ENCODE measurements at places on chromosomes 7 and 10.
A peak's percentile ranks its signal among the peaks of the same experiment; 100 is the strongest.

DNA sequence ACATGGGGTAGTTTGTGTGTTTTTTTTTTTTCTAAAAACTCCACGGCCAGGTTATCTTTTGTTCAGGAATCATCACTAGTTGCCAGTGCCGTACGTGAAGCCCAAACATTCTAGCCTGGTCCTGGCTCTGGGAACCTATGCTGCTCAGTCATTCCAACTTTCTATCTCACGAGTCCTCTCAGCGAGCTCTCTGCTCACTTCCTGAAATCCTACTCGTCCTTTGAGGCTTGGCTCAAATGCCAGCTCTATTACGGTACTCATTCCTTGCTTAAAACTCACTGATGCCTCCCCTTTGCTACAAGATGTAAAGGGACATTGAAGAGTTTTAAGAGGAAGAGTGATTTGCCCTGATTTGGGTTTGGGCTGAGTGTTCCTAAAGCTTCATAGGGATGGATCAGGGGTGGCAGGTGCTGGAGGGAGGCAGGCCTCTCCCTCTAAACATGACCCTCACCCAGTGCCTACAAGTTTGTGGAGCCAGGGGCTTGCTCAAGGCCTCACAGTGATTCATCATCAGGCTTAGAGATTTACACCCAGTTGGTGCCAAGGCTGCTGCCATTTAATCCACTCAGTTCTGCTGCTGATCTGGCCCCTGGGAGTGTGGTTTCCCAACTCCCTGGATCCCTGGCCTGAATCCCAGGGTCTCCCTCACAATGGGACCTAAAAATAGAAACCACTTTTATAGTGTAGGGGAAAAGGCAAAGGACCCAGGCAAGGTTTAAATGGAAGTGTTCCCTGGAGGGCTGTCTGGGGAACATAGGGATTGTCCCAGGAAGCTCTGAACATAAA, 46.1 kb upstream of the R3HCC1L start:
- DNase-seq, result no peak

GRCh38 chr10:102457591-102458150, 6.3 kb upstream of the C10orf95 start:
- DNase-seq, result no peak

- DNase-seq, result no peak
These were observed 108.4 kb upstream of the AGK start for GRCh38 chr7:141442781-141443180.

- DNase-seq, result no peak
These were observed 72.7 kb downstream of the ELFN1 start for GRCh38 chr7:1742555-1743303.

GRCh38 chr10:122290334-122290733, 19.2 kb downstream of the BTBD16 start:
- DNase-seq, result no peak

DNA sequence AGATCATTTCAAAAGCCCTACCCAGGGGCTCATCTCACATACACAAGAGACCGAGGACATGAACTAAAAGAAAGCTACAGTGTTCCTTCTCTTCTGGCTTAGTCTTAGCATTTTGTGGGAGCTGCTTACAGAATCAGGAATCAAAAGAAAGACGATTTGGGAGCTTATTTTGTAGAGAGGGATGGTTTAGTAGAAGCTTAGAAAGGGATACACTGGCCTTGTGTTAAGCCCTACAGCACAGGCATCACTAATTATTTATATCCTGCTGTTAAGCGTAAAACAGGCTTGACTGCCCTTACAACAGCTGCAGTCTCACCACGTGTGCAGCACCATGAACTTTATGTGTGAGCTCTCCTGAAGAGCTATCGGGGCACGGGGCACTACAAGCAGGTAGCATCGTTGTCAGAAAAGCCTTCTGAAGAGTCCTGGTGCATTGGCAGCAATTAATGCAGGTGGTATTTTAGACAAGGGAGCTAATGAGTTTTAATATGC, 798.3 kb downstream of the NXPH1 start:
- DNase-seq, result no peak

GRCh38 chr7:21898265-21898930, 47.3 kb downstream of the CDCA7L start:
- DNase-seq, result no peak

DNA sequence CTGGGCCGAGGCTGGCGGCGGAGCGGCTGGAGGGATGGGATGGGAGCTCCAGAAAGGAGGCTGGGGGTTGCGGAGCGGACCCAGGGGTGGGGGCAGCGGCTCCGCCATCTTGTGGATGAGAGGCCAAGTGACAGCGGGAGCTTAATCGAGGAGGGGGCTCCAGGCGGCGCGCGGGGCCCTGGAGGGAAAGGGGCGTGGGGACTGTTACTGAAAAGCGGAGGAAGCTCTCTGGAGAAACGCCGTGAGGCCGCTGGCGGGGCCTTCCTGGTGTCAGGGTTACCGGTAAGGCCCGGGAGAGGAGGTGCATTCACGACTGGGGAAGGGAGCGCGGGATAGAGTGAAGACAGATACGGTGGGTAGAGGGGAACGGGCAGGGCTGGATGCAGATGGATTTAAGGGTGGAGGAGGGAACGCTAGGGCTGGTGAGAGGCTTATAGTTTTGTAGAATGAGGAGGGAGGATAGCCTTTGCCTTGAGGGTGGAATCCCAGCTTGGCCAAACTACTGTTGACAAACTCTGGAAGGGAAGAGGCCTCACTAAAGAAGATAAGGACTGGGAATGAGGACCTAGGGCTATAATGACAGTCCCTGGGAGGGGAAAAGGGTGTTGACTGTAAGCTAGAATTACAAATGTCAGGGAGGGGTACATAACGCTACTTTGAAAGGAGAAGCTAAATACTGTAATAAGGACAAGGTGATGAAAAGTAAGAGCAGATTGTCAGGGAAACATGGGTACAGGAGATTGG, 535 bp downstream of the BTRC start:
- DNase-seq, result no peak

DNA sequence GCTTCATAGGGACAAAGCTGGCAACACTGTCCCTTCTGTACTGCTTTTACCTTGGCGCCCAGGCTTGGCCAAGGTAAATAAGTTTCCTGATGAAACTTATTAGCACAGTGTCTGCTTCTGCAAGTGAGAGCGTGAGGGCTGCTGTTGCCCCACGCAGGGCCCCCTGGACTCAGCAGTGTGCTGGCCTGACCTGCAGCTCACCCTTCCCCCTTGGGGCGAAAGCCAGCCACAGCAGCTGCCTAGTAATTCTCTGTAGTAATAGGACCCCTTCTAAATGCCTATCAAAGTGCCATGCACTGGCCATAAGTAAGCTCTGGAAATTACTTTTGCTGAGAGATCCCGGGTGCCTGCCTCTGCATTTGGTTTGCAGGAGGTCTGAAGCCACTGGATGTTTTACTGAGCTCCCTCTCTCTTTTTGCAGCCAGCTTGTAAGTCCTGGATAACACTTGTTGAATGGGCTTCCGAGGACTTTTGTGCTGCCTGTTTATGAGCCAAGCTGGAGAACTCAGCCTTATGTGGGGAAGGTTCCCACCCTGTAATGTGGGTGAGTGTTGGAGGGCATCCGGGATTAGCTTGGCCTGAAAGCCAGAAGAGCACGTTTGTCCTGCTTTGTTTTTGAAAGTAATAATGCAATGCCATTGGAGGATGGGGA, 293.9 kb downstream of the C7orf25 start:
- DNase-seq, result no peak

- no peak for DNase-seq
These were observed 217.1 kb downstream of the CAMK1D start for GRCh38 chr10:12566161-12567115.

- no peak for DNase-seq
These were observed 17.5 kb upstream of the CHST3 start for GRCh38 chr10:71946700-71947099.

- no peak for DNase-seq
These were observed 28.1 kb downstream of the INSYN2A start for GRCh38 chr10:127168261-127168660.

GRCh38 chr7:620056-620455, 100.4 kb upstream of the PDGFA start:
- DNase-seq, result no peak

GRCh38 chr7:1961701-1962276, 271.0 kb downstream of the MAD1L1 start:
- peak; percentile 78 for DNase-seq

DNA sequence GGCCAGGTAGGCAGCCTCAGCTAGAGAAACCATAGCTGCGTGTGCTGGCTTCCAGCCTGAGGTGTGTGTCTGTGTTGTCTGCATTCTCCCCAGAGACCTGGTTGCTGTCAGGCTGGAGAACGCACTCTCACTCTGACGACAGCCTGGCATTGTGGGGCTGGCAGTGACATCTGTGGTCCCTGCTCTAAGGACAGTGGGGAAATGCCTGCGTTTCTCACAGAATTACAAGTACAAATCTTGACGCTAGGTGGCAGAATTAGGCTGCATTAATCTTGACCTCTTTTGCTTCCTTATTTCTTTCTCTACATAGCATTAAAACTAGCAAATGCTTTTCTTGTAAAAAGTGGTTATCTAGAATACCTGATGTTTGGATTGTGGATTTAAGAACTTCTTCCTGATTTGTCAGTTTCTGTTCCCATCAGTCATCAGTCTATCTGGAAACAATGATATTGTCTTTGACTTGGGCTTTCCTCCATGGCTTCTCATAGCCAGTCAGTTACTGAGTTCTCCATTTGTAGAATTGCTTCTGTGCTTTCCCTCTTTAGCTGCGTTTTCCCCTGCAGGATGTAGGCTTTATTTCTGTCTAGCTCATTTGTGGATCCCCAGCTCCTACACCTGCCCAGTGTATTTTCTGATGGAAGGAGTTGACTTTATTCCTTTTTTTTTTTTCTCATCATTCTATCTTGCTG, 86.0 kb downstream of the FANK1 start:
- peak; percentile 12 for DNase-seq

DNA sequence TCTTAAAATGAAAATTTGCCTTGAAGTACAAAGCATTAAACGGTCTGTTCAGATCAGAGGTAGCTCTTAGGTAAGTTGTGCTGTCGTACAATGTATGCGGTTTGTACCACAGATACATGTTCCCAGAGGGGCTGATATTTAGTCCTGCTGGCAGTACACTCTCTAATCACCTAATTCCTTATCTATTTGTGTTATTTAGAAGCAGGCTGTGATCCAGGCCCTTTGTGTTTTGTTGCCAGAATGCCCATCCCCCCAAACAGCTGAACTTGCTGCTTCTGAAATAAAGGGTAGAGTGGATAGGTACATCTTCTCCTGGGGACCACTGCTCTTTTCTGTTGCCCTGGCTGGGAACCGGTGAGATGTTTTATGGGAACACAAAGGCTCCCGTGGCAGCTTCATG, 84.5 kb downstream of the SND1 start:
- DNase-seq, result no peak

GRCh38 chr7:150778014-150778737, 22.0 kb downstream of the TMEM176B start:
- no peak for DNase-seq

DNA sequence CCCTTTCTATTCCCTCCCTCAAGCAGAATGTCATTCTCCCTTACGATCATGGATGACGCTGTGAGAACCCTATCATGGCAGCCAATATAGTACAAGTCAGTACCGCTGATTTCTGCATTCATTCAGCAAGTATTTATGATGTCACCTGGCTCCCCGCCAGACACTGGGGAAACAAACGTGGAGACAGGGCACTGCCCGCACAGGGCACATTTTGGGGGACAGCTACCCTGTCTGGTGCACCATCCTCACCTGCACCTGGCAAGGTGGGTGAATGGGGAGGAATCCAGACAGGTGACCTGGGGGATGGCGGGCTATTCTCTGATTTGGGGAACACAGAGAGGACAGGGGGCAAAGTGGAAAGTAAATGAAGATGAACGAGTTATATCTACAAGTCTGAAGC, 28.4 kb downstream of the MKI67 start:
- no peak for DNase-seq

- no peak for DNase-seq
These were observed 538 bp downstream of the TRIM8 start for GRCh38 chr10:102644646-102645387.

- no peak for DNase-seq
These were observed 51.6 kb upstream of the ARL4A start for GRCh38 chr7:12635830-12636229.

DNA sequence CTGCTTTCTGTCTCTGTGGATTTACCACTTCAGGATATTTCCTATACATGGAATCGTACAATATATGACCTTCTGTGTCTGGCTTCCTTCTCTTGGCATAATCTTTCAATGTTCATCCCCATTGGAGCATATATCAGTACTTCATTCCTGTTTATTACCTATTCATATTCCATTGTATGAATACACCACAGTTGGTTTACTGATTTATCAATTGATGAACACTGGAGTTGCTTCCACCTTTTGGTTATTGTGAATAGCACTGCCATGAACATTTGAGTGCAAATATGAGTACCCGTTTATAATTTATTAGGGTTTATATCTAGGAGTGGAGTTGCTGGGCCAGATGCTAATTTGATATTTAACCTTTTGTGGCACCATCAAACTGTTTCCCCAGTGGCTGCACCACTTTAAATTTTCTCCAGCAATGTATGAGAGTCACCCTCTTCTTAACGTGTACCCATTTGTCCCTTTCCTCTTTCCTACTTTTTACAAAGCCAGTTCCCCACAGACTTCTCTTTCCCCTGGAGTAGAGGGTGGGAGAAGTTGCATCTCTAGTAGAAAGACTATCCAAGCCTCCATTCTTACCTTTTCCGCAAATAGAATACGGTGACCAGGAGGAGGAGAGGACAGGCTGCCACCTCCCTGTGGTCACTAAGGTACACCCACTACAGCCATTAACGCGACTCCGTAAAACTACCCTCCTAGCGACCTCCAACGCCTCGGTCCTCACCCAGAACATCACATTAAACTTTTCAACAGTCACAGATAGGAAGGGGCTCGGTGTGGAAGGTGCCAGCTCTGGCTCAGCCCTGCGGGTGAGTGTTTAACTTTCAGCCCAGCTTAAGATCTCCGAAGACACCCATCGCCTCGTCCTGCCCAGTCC, 25.6 kb downstream of the SCD start:
- DNase-seq, result no peak

DNA sequence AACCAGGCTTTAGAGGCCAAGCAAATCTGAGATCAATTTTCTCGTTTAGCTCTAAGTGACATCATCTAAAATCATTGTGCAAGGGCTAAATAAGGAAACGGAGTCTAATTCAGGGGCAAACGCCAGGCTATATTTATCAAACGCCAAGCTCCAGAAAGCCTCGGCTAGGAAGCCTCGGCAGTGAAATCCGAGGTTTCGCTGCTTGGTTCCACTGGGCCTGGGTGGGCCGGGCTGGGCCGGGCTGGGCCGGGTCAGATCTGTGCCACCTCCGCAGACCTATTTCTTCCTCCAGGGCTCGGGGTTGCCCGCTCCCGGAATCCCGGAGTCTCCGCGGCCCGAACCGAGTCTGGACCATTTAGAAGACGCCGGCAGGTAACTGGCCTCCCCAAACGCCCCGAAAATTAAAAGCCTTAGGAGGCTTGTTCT, 459 bp upstream of the FEZF1 start:
- peak; percentile 1 for DNase-seq

DNA sequence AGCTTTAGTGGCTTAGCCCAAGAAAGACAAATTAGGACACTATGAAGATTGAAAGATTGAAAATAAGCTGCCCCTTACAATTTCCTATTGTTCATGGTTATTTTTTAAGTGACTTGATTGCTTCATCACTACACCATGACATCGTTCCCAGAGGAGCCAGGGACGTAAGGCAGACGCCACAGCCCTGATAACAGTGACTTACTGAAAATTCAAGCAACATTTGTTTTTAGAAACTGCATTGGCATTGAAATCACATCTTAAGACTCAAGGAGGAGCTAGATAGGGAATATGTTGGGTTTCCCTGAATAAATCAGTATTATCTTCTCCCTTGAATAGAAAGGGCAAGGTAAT, 38.7 kb upstream of the ANK3 start:
- no peak for DNase-seq

- DNase-seq, result peak; percentile 47
These were observed 237.3 kb downstream of the AHR start for GRCh38 chr7:17535776-17536175.
